ENCODE measurements at places on chromosomes 5 and 9.
A peak's percentile ranks its signal among the peaks of the same experiment; 100 is the strongest.

DNA sequence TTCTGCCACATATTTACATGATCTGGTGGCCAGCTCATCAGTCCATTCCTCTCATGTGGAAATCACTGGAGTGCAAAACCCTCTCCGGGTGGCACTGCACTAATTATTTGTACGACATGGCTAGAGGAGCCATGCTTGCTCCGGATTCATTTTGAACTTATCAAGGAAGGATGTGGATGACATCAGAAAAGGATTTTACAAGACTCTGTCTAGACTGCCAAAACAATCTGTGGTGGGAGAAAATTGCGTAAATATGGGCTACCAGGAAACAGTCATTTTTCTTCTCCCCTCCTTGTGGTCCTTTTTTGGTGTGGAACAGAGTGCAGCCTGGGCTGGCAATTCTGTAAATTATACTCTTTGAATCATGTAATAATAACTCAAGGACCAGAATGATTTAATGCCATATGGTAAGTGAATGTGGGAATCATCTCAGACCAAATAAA lies 123.4 kb upstream of the IFNE start:
- H3K36me3 ChIP-seq, result no peaks in the 10 kb centered on the region
- no peak overlapping the region for H3K4me3 ChIP-seq
- H3K4me1 ChIP-seq, result no peaks in the 10 kb centered on the region
- no peaks in the 10 kb centered on the region for H3K27me3 ChIP-seq
- no peak overlapping the region for H3K27ac ChIP-seq

- no peak overlapping the region for H3K27ac ChIP-seq
- peak; percentile 76 for DNase-seq
- H3K36me3 ChIP-seq, result no peaks in the 10 kb centered on the region
- no peaks in the 10 kb centered on the region for H3K27me3 ChIP-seq
These were observed 76.2 kb downstream of the TSPAN17 start for GRCh38 chr5:176723440-176723839.

- H3K27me3 ChIP-seq, result no peaks in the 10 kb centered on the region
- H3K4me3 ChIP-seq, result no peak overlapping the region
- DNase-seq, result no peak
- peaks cover 3% of the 10 kb centered on the region for H3K4me1 ChIP-seq
- no peak overlapping the region for H3K27ac ChIP-seq
- peaks cover 85% of the 10 kb centered on the region for H3K36me3 ChIP-seq
These were observed 59.7 kb downstream of the ABCA1 start for GRCh38 chr9:104868303-104868686.

DNA sequence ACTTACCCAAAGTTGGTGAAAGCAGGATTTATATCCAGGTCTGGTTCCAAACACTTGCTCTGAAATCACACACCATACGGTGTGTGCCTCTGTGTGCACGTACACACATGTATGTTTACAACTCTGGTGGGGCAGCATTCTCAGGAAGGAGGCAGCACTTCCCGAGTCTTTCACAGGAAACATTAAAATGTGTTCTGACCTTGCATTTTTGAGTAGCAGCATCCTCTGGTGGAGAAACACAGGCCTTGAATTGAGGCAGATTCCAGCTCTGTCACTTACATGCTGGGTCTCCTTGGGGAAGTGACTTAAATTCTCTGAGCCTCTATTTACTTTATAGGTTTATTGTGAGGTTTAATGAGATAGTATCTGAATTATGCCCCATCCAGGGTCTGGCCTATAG lies 126.4 kb downstream of the RGS3 start:
- H3K4me1 ChIP-seq, result peaks cover 9% of the 10 kb centered on the region
- no peak overlapping the region for H3K4me3 ChIP-seq
- H3K27me3 ChIP-seq, result no peaks in the 10 kb centered on the region
- H3K27ac ChIP-seq, result no peak overlapping the region

GRCh38 chr9:134548185-134548584 lies 93.4 kb upstream of the COL5A1 start:
- H3K27ac ChIP-seq, result no peak overlapping the region
- H3K27me3 ChIP-seq, result no peaks in the 10 kb centered on the region
- no peaks in the 10 kb centered on the region for H3K36me3 ChIP-seq
- H3K4me3 ChIP-seq, result no peak overlapping the region
- H3K4me1 ChIP-seq, result peaks cover 4% of the 10 kb centered on the region

GRCh38 chr5:173707392-173707791 lies 90.9 kb upstream of the BOD1 start:
- DNase-seq, result no peak
- H3K4me1 ChIP-seq, result no peaks in the 10 kb centered on the region
- H3K36me3 ChIP-seq, result no peaks in the 10 kb centered on the region
- H3K4me3 ChIP-seq, result no peak overlapping the region
- no peaks in the 10 kb centered on the region for H3K27me3 ChIP-seq

DNA sequence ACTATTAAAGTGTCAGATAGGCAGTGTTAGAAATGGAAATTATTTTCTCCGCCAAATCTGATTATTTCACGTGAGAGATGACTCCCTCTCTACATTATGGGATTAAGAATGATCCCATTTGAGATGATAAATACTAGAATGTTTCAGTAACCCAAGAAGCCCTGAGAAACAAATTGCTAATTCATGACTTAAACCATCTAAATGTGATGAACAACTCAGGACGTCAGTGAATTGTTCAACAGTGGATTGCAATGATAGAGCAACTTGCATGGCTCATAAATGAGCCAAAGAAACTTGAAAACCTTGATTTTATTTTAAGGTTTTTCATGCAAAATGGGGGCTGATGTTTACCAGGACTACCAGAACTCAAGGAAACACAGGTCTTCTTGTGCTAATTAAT lies 350.5 kb upstream of the WWC1 start:
- H3K27me3 ChIP-seq, result no peaks in the 10 kb centered on the region
- peaks cover 5% of the 10 kb centered on the region for H3K4me1 ChIP-seq
- no peak overlapping the region for H3K4me3 ChIP-seq
- H3K27ac ChIP-seq, result no peak overlapping the region
- no peak for DNase-seq

GRCh38 chr9:88745276-88746001 lies 210.5 kb downstream of the NXNL2 start:
- H3K4me1 ChIP-seq, result peaks cover 3% of the 10 kb centered on the region
- no peak for DNase-seq
- no peak overlapping the region for H3K27ac ChIP-seq
- no peaks in the 10 kb centered on the region for H3K36me3 ChIP-seq
- H3K27me3 ChIP-seq, result no peaks in the 10 kb centered on the region

DNA sequence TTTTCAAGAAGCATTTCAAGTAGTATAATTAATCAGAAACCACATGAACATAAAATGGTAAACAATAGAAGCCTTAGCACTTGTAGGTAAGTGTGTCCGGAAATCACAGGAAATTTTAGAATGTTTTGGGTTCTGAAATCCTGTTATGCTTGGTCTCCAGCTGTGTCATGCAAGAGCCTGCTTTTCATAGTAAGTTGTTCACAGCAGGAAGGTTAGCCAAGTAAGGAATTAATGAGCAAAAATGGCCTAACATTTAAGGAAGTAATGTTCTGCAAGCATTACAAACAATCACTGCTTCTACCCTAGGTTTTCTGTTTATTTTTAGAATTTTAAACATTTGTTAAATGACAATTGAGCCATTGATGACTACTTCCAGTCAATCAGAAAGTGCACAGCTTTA lies 669.5 kb downstream of the SLCO4C1 start:
- no peaks in the 10 kb centered on the region for H3K27me3 ChIP-seq
- H3K4me1 ChIP-seq, result no peaks in the 10 kb centered on the region
- no peaks in the 10 kb centered on the region for H3K36me3 ChIP-seq

- H3K36me3 ChIP-seq, result peaks cover 40% of the 10 kb centered on the region
- DNase-seq, result no peak
- no peaks in the 10 kb centered on the region for H3K4me1 ChIP-seq
These were observed 6.3 kb downstream of the CEP72 start for GRCh38 chr5:618450-618849.

DNA sequence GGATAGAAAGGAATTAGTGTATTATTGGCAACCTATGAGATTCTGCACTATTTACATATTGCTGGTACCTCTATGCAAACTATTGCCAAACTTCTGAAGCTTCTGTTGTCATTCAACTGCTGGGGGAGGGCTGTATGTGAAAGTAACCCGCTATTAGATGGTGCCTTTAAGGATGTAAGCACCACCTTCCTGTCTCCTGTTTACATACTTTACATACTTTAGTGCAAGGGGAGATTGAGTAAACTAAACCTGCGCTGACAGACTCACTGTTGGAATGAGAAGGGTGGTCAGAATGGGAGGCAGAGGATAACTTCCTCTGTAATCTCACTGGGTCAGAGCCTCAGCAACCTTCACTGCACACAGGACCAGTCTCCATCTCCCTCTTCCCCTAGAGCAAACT lies 123.8 kb downstream of the NR3C1 start:
- DNase-seq, result peak; percentile 71
- no peak overlapping the region for H3K27ac ChIP-seq
- no peak overlapping the region for H3K4me3 ChIP-seq
- H3K36me3 ChIP-seq, result peaks cover 37% of the 10 kb centered on the region

- no peaks in the 10 kb centered on the region for H3K27me3 ChIP-seq
- H3K4me3 ChIP-seq, result no peak overlapping the region
- DNase-seq, result no peak
- H3K36me3 ChIP-seq, result no peaks in the 10 kb centered on the region
These were observed 875.4 kb upstream of the WWC1 start for GRCh38 chr5:167415779-167416746.

GRCh38 chr9:69377291-69377690 lies 52.3 kb downstream of the ENTREP1 start:
- H3K4me1 ChIP-seq, result peaks cover 3% of the 10 kb centered on the region
- peaks cover 1% of the 10 kb centered on the region for H3K36me3 ChIP-seq
- H3K27ac ChIP-seq, result no peak overlapping the region
- H3K27me3 ChIP-seq, result no peaks in the 10 kb centered on the region
- H3K4me3 ChIP-seq, result no peak overlapping the region

GRCh38 chr9:126154869-126155268 lies 171.8 kb upstream of the MVB12B start:
- no peak overlapping the region for H3K27ac ChIP-seq
- H3K4me1 ChIP-seq, result no peaks in the 10 kb centered on the region
- no peaks in the 10 kb centered on the region for H3K36me3 ChIP-seq
- no peak overlapping the region for H3K4me3 ChIP-seq

Data from endodermal cell (in vitro differentiated cells).